Fibroblast of skin of right biceps (primary cell): ENCODE measurements at places on chromosomes 13 and 19.
A peak's percentile ranks its signal among the peaks of the same experiment; 100 is the strongest.

DNA sequence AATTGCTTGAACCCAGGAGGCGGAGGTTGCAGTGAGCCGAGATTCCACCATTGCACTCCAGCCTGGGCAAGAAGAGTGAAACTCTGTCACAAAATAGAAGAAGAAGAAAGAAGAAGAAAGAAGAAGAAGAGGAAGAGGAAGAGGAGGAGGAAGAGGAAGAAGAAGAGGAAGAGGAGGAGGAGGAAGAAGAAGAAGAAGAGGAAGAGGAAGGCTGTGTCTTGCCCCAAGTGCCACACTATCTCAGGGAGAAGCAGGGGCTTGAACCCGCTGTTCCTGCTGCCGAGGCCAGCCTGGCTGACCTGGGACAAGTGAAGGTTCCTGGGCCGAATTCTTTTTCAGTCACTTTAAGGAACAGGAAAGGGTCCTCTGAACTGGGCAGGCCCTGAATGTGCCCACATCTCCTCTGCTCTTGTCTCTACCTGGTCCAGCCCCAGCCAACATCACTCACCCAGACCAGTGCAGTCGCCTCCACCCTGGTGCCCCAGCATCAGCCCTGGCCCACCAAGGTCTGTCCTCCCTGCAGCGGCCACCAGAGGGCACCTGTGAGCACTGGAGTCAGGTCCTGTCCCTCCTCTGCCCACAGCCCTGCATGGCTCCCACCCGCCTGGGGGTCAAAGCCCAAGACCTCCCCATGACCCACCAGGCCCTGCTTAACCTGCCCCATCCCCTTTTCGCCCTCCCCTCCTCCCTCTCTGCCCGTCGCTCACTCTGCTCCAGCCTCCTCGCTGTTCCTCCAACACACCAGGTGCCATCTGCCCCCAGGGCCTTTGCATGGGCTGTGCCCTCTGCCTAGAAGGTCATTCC lies 20.0 kb downstream of the TICAM1 start:
- DNase-seq, result peak; percentile 51

DNA sequence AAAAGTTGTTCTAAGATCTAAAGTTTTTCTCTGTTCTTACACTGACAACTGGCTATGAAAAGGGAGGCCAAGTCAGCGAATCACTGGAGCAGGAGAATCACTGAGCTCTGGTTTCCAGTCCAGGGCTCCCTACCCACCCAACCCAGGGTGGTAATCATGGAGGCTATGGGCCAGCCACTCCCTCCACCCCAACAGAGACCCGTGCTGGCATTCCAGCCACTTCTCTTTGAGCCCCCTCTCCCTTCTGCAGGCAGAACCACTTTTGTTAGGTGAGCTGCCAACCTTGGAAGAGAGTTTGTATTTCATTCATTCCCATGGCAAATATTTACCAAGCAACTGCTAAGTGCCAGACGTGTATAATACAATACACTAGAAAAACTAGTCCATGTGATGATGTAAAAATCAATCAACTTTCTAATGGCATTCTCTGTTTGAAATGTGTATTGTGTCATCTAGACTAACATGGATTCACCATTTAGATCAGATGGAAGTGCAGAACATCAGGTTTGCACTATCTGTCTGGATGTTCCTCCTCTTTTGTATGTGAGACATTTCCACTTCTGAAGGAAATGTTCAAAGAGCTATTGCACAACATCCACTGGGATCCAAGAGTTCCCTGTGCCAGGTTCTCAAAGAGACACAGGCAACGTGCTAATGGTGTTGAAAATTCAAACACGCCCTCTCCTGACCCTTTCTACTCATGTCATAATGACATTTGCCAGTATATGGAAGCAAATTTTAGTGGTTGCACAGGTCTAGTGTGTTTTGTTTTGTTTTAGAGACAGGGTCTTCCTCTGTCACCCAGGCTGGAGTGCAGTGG lies 5.3 kb downstream of the MLNR start:
- DNase-seq, result no peak

DNA sequence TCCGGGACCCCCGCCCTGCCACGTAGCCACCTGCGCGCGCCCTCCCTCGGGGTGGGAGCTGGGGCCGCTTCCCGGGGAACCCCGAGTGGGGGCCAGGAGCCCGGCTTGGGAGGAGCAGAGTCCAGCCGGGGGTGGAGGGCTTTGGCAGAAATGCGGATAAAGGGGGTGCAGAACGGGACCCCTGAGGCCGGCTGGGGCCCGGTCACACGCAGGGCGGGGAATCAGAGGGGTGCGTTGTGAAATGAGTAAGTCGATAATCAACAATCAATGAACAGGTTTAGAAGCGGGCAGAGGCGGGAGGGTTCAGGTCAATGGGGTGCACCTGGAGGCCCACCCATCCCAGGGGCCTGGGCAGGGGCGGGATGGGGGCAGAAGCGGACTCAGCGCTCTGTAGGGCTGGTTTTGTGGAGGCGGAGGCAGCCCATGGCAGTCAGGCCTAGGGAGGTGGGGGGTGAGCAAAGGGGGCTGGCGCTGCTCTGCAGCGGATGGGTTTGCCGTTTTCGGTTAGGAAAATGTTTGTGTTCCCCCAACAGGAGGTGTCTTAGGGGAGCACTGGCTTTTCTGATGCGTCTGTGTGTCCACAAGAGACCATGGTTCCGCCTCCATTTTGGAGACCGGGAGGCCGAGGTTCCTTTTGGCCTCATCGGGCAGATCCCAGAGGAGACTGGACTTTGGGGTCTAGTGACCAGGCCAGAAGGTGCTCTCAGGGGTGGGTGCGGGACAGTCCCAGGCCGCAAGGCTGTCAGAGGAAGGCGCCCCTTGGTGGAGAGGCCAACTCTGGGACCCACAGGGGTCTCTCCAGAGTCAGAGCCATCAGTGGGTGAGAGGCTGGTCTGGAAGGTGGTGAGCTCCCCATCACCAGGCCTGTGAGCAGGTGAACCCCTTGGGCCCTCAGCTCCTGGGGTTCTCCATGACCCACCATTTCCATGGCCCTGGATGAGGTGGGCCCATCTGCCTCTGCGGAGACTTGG lies 683 bp upstream of the DIRAS1 start:
- no peak for DNase-seq

- peak; percentile 35 for DNase-seq
Observed at GRCh38 chr13:42946927-42947326, 45.1 kb downstream of the EPSTI1 start.

GRCh38 chr13:40215747-40216146 lies 450.7 kb downstream of the FOXO1 start:
- DNase-seq, result no peak

GRCh38 chr13:101514695-101515275 lies 62.3 kb downstream of the ITGBL1 start:
- DNase-seq, result peak; percentile 64

- no peak for DNase-seq
Observed at GRCh38 chr19:33186431-33187182, 7.5 kb upstream of the LRP3 start.
